ENCODE measurements at places on chromosomes 4 and X. TPM values are rescaled to one million over a fixed set of nuclear protein-coding genes. Genes with fewer than 3 reads are reported as not detected.

GRCh38 chr4:139246166-139246565 lies 33.9 kb downstream of the MGARP start:
- peaks cover 1% of the 10 kb centered on the region for H3K4me1 ChIP-seq
- no peaks in the 10 kb centered on the region for H3K36me3 ChIP-seq
- no peak overlapping the region for H3K27ac ChIP-seq
- H3K27me3 ChIP-seq, result peaks cover 3% of the 10 kb centered on the region
- no peak overlapping the region for H3K4me3 ChIP-seq

DNA sequence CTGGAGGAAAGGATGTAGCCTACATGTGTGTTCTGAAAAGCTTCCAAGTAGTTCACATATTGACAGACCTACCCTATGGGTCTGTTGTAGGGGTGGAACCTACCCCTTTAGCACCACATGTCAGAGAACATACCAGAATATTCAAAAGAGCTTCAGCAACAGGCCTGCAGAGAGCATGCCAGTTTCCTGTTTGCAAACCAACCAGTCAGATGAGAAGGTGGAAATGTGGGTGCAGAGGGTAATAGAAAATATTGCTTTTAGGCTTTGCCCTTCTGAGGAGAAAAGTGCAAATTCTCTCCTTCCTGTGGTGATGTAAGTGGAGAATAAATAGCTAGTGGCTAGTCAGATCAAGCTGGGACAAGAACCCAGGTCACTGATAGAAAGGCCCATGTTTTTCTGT lies 16.4 kb downstream of the INTS6L start:
- H3K4me3 ChIP-seq, result peak overlapping the region; percentile 19
- H3K4me1 ChIP-seq, result peaks cover 14% of the 10 kb centered on the region
- H3K36me3 ChIP-seq, result peaks cover 5% of the 10 kb centered on the region
- no peaks in the 10 kb centered on the region for H3K27me3 ChIP-seq
- H3K27ac ChIP-seq, result peak overlapping the region; percentile 71
- DNase-seq, result no peak

DNA sequence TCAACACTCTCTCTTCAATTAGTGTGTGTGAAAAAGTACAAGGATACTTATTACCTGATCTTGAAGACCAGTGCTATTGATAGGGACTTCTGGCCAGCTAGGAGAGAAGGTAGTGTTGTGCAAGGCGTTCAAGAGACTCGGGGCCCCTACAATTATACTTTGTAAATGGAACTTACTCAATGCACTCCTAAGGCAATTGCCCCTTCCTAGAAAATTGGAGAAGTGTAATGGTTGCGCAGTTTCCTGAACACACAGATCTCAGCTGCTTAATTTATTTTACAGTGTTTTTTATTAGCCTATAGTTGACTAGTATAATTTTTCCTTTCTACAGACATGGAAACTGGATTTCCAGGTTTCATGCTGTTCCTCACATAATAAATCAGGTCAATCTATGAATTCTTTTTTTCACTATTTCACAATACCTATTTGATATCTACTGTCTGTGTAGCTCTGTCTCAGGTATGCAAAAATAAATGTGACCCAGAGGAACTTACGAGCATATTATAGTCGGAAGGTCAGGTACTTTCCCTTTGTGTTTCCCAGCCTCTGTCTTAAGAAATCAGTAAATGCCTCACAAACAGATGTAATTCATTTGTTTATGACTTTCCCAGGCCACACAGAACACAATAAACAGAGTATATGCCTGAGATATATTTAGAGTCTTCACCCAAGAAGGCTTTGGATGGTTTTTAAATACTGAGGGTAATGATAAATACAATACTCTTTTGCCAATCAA lies 89.1 kb upstream of the TET2 start:
- no peaks in the 10 kb centered on the region for H3K27me3 ChIP-seq
- H3K4me3 ChIP-seq, result no peak overlapping the region
- peaks cover 23% of the 10 kb centered on the region for H3K4me1 ChIP-seq
- peaks cover 3% of the 10 kb centered on the region for H3K36me3 ChIP-seq
- DNase-seq, result no peak
- no peak overlapping the region for H3K27ac ChIP-seq

Gene NDP
- not detected for total RNA-seq

- no peak for DNase-seq
- no peaks in the 10 kb centered on the region for H3K27me3 ChIP-seq
- H3K27ac ChIP-seq, result no peak overlapping the region
- no peaks in the 10 kb centered on the region for H3K36me3 ChIP-seq
These were observed 521.8 kb upstream of the AGA start for GRCh38 chr4:177964061-177964460.

DNA sequence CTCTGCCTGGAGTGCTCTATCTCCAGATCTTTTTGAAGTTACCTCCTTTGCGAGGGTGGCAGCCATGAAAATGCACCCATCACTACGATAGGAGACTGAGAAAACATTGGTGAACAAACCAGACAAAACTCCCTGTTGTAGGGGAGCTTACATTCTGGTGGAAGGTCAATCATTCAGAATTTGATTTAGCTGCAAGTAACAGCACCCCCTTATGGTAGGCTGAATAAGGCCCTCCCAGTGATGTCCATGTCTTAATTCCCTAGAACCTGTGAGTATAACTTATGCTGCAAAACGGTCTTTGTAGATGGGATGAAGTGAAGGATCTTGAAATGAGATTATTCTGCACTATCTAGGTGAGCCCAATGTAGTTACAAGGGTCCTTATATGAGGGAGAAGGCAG lies 5.6 kb upstream of the TEC start:
- no peak for DNase-seq
- peaks cover 6% of the 10 kb centered on the region for H3K36me3 ChIP-seq
- H3K4me3 ChIP-seq, result no peak overlapping the region
- H3K27ac ChIP-seq, result no peak overlapping the region
- H3K4me1 ChIP-seq, result peaks cover 16% of the 10 kb centered on the region

DNA sequence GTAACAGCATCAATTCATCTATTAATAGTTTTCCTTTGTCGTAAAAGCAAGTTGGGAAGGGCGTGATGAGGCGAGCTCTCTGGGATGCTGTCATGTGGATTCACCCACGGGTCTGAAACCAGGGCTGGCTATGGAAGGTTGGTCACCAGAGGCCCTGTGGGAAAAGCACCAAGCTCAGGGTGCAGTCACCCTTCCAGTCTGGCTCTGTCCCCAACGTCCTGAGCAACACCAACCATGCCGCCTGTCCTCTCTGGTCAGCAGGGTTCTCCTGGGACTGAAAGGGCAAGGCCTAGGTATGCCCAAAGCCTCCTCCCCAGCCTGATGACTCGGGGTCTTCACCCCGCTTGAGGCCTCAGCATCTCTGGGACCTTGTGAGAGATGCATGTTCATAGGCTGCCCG lies 97.2 kb upstream of the MSX1 start:
- peaks cover 5% of the 10 kb centered on the region for H3K27me3 ChIP-seq
- peaks cover 1% of the 10 kb centered on the region for H3K36me3 ChIP-seq
- H3K4me3 ChIP-seq, result no peak overlapping the region
- no peak overlapping the region for H3K27ac ChIP-seq

DNA sequence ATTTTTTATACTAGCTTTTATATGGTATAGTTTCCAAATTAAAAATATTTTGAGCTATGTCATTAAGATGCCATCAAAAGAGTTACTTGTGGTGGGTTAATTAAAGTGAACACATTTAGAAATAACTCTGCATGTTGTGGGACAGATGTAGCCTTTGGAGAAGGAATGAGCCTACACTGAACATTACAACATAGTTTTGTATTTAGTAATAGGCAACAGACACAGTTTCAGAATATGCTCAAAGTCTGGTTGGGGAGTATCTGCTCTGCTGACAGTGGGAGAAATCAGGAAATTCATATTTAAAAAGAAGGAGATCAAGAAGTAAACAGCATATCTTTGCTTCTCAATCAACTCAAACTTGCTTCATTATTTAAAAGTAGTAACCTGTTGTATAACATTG lies 23.7 kb downstream of the EMCN start:
- H3K27me3 ChIP-seq, result peaks cover 4% of the 10 kb centered on the region
- H3K27ac ChIP-seq, result no peak overlapping the region
- peaks cover 2% of the 10 kb centered on the region for H3K36me3 ChIP-seq
- H3K4me1 ChIP-seq, result no peaks in the 10 kb centered on the region
- H3K4me3 ChIP-seq, result no peak overlapping the region
- no peak for DNase-seq

DNA sequence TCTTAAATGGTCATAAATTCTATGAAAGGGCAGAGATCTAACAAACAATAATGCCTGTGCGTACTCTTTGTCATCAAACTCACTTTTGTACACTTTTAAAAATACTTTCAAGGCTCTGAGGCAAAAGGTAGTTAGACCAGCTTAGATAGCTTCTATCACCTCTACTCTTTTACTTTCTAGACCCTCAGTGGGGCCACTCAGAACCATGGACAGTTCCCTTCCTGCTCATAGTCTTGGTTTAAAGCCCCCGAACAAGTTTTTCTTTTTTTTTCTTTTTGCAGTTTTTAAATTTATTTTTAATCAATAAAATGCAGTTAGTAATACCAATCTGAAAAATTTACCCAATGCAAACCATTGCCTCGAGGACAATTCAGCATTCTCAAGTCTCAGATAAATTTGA lies 460.5 kb upstream of the CNKSR2 start:
- H3K4me3 ChIP-seq, result no peak overlapping the region
- no peak overlapping the region for H3K27ac ChIP-seq
- H3K4me1 ChIP-seq, result no peaks in the 10 kb centered on the region

DNA sequence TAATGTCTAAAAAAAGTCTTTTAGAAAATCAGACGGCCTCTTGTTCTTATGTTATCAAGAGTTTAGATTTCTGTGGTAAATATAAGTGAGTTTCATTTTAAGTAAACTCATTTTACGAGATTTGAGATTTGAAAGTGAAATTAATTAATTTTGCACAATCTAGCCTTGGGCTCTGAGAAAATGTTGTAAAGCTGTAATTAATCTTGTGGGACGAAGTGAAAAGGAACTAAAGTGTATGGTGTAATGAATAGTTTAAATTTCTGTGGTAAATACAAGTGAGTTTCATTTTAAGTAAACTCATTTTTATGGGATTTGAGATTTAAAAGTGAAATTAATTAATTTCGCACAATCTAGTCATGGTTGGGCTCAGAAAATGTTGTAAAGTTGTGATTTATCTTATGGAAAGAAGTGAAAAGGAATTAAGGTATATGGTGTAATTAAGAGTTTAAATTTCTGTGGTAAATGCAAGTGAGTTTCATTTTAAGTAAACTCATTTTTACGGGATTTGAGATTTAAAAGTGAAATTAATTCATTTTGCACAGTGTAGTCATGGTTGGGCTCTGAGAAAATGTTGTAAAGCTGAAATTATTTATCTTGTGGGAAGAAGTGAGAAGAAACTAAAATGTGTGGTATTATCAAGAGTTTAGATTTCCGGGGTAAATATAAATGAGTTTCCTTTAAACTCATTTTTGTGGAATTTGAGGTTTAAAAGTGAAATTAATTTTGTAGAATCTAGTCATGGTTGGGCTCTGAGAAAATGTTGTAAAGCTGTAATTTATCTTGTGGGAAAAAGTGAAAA lies 1.6 kb downstream of the SCML1 start:
- no peak for DNase-seq
- peaks cover 10% of the 10 kb centered on the region for H3K4me1 ChIP-seq
- H3K27me3 ChIP-seq, result peaks cover 11% of the 10 kb centered on the region

DNA sequence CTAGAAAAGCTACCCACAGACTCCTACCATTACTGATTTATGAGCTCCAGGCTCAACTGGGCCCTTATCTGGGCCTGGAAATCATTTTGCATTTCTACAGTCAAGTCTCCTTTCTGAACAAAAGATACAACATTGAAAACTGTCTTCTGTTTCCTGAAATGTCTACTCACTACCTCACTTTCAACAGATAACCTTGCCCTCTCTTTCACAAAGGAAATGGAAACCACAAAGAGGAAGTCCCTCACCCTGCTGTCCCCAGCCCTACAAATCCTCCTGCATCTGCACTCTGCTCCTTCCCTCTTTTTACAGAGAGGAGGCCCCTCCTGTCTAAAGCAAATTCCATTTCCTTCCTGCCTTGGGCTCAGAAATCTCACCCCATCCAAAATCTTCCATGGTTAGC lies 24.8 kb upstream of the CYBB start:
- peaks cover 9% of the 10 kb centered on the region for H3K36me3 ChIP-seq
- peaks cover 14% of the 10 kb centered on the region for H3K4me1 ChIP-seq
- no peak for DNase-seq
- H3K27ac ChIP-seq, result no peak overlapping the region
- H3K27me3 ChIP-seq, result no peaks in the 10 kb centered on the region

DNA sequence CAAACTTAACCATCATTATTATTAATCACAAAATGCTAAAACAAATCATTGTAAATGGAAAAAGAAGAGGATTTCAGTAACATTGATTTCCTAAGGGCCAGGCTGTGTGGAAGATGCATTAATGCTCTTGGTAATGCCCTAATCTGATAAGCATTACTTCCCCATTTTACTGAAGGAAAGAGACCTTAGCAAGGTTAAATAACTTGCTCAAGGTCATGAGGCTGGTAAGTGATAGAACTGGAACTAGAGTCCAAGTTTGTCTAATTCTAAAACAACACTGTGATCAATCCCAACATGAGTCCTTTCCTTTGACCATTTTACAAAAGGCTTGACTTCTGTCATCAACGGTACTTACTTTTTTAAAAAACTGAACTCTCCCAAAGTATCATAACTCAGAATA lies 32.6 kb downstream of the ADAMTS3 start:
- no peak overlapping the region for H3K4me3 ChIP-seq
- DNase-seq, result no peak
- no peak overlapping the region for H3K27ac ChIP-seq
- H3K36me3 ChIP-seq, result no peaks in the 10 kb centered on the region
- no peaks in the 10 kb centered on the region for H3K4me1 ChIP-seq

DNA sequence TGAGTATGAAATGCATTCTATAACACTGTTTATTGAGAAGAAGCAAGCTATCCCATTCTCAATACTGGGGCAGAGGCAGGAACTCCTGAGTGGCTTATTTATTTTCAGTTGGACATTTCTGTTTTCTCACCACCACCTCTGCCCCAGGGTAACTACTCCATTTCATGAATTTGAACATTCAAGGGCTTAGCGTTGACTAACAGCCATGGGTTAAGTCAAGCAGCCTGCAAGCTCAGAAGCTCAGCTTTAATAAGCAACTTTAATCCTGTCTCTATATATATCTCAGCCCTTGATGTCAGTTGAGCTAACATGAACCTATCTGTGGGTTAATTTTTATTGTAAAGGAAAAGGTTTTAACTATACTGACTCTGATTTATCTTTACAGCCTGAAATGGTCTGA lies 93.8 kb downstream of the MBNL3 start:
- no peak for DNase-seq
- no peak overlapping the region for H3K4me3 ChIP-seq
- H3K4me1 ChIP-seq, result no peaks in the 10 kb centered on the region
- H3K27me3 ChIP-seq, result no peaks in the 10 kb centered on the region

Gene DSPP
- not detected for total RNA-seq

Gene NDUFB11
- total RNA-seq, result 78.7 TPM

Gene USP27X
- total RNA-seq, result 3.5 TPM

DNA sequence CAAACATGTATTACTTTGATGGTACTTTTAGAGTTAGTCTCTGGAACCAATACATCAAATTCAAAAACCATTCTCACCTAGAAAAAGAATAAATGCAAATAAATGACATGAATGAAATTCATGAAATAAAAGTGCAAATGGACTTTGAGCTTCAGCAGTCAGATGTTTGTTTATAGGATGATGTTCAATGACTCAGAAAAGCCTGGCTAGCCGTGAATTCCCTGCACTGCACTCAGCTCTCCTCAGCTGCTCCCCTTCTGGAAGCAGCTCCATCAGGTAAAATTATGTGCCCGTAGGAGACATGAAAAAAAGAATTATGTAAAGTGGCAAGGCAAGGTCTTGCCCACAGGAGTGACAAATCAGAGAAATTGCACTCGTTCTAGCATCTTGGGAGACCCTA lies 390.6 kb downstream of the GPM6A start:
- no peak overlapping the region for H3K27ac ChIP-seq
- H3K4me1 ChIP-seq, result no peaks in the 10 kb centered on the region
- no peak for DNase-seq
- H3K36me3 ChIP-seq, result no peaks in the 10 kb centered on the region
- no peaks in the 10 kb centered on the region for H3K27me3 ChIP-seq

- no peaks in the 10 kb centered on the region for H3K36me3 ChIP-seq
- no peaks in the 10 kb centered on the region for H3K27me3 ChIP-seq
- no peaks in the 10 kb centered on the region for H3K4me1 ChIP-seq
- no peak overlapping the region for H3K4me3 ChIP-seq
These were observed 1003.6 kb downstream of the FAT4 start for GRCh38 chr4:126318376-126318775.

Measured in activated naive CD8-positive, alpha-beta T cell treated with anti-CD3 and anti-CD28 coated beads, Interleukin-2, amount 10 ng/mL, durations not matched to agents 7 days and 5 days (primary cell).